ENCODE measurements at places on chromosomes 12 and 14. TPM values are rescaled to one million over a fixed set of nuclear protein-coding genes. Genes with fewer than 3 reads are reported as not detected.

DAO gene
- not detected for polyA plus RNA-seq

SIX1 gene
- 26.9 TPM for polyA plus RNA-seq

CARMIL3 gene
- polyA plus RNA-seq = 0.02 TPM

ALDH1L2 gene
- 90.5 TPM for polyA plus RNA-seq

TSPAN8 gene
- polyA plus RNA-seq = not detected

EFS gene
- polyA plus RNA-seq = 6.6 TPM
